Fibroblast of upper back skin (primary cell): ENCODE measurements at places on chromosomes 12 and 14.

GRCh38 chr12:101819467-101819866 lies 11.3 kb downstream of the GNPTAB start:
- no peak for DNase-seq

- no peak for DNase-seq
These were observed 6.5 kb downstream of the DYNC1H1 start for GRCh38 chr14:101970830-101971400.

GRCh38 chr14:105050551-105050897 lies 14.7 kb downstream of the GPR132 start:
- DNase-seq, result peak; percentile 50

- no peak for DNase-seq
These were observed 43.2 kb downstream of the SLC5A8 start for GRCh38 chr12:101166866-101167265.

- no peak for DNase-seq
These were observed 1253.9 kb downstream of the SLC16A7 start for GRCh38 chr12:60849723-60850122.

DNA sequence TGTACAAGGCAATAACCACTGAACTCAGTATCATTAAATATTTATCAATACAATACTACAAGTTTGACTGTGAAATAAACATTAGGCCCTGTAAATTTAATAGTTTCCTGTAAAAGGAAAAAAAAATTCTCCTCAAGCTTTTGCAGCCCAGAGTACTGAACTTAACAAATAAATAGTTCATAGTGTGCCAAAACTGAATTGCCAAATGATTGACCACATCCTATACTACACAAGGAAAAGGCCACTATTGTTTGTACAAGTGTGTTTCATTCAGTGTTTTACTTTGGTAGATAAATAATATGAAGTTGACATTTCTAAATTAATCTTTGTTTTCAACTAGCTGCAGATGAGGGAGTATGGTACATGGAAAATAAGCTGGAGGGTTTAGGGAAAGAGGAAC lies 379.6 kb downstream of the FLRT2 start:
- no peak for DNase-seq

DNA sequence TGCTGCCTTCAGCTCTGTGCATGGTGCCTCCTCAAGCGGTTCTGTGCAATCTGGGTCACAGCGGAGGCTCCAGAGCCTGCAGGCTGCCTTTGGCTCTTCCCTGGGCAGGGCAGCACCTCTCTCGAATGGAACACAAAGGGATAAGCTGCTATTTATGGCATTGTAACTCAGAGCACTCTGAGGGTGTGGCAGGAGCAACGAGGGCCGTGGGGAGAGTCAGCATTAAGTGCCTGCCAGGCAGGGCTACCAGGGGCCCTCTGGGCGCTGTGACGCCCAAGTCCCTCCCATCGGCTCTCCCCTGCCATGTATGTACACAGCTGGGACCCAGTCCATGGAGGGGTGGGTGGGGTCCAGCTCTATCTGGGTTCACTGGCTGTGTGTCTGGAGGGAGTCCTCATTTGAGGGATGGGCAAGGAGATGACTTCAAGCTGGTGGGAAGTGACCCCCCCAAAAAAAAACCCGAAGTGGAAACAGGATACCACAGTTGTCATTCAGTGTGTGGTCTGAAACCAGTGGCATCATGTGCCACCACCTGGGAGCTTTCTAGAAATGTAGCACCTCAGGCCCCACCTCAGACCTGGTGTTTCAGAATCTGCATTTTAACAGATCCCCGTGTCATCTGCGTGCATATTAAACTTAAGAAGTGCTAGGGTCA lies 44.0 kb upstream of the OAS1 start:
- no peak for DNase-seq

- DNase-seq, result no peak
These were observed 601 bp downstream of the KLC1 start for GRCh38 chr14:103629503-103630121.

- DNase-seq, result no peak
These were observed 172.6 kb downstream of the TMTC3 start for GRCh38 chr12:88314706-88315105.

DNA sequence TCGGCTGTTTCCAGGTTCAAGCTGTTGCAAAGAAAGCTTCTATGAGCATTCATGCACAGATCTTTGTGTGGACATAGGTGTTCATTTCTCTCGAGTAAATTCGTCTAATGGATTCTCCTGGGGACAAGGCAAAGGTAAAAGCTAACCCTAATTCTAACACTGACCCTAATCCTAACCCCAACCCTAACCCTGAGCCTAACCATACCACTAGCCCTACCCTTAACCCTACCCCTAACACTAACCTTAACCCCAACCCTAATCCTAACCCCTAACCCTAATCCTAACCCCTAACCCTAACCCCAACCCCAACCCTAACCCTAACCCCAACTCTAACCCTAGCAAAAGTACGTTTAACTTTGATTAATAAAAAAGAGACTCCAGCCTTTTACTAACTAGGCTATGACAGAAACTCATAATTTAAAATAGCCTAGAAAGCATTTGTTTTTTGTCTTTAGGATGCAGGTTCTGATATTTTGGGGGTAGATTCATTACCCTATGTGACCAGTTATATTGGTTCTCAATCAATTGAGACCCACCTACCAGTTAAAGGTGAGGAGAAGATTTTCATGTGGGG lies 27.6 kb upstream of the RFLNA start:
- no peak for DNase-seq

GRCh38 chr14:89368490-89369477 lies 48.2 kb downstream of the FOXN3 start:
- DNase-seq, result no peak

- DNase-seq, result peak; percentile 23
These were observed 875 bp downstream of the HSPA2 start for GRCh38 chr14:64541261-64541971.

- no peak for DNase-seq
These were observed 2.3 kb downstream of the METTL1 start for GRCh38 chr12:57769594-57769993.

DNA sequence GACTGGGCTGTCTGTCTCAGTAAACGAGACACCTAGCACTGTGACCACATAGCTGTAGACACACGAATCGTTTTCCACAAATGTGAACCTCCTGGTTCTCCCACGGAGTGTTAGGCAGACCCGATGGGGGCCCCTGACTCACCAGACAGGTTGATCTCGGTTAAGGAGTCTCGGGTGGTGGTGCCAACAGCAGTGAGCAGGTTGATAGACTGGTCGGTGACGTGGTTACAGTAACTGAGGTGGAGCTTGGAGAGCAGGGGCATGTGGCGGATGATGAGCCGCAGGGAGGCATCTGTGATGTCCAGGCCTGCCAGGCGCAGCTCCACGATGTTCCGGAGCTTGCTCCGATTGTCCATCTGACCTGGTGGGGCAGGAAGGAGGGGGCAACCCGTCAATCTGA lies 39.8 kb downstream of the RNF34 start:
- DNase-seq, result no peak

DNA sequence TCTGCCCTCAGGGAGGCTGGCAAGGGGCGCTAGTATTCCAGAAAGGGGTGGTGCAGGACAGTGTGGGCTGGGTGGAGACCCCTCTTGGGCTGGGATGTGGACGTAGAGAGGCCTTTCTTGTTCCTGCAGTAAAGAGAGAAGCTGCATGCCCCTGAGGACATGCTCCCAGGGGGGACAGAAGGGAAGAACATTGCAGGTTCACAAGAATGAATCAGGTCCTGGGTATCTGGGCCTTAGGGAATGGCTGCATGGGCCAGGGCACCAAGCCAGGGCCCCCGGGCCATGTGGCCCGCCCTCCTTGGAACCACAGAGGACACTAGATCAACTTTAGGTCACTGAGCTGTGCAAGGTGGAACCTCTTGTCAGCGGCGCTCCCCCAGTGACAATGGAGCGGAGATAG lies 51.8 kb downstream of the ZNF664 start:
- DNase-seq, result no peak

DNA sequence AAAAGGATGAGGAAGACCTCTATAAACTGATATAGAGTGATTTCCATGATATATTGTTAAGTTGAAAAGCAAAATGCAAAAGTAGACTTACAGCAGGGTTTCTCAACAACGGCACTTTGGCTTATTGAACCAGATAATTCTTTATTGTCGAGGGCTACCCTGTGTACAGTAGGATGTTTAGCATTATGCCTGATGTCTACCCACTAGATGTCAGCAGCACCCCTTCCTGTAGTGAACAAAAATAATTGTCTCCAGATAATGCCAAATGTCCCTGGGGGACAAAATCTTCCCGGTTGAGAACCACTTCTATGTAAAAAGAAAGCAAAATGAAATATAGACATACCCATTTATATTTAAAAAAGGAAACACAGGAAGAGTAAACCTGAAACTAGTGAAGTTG lies 32.4 kb downstream of the ABCD2 start:
- no peak for DNase-seq

- DNase-seq, result no peak
These were observed 821.0 kb downstream of the TMEM121 start for GRCh38 chr14:106347291-106347778.

- peak; percentile 34 for DNase-seq
These were observed 467.1 kb upstream of the MGAT4C start for GRCh38 chr12:86723326-86723725.

- DNase-seq, result no peak
These were observed 2.3 kb downstream of the TBX5 start for GRCh38 chr12:114403690-114404066.

GRCh38 chr12:122121745-122122144 lies 43.2 kb downstream of the MLXIP start:
- no peak for DNase-seq

DNA sequence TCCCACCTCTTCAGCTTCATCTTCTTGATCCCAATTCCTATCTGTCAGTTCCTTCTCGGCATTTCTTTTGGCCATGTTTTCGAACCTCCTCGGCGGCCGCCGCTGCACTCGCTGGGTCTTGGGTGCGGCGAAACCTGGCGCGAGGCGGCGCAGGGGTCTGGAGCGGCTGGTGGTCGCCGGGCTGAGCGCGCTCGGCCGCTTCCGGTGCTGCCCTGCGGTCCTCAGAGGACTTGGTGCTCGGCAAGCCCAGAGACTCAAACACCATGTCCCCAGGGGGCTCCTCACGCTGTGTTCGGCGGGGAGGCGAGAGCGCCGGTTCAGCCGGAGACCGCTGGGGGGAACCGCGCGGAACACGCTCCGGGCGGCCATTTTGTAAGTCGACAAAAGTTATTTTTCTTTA lies 51.8 kb downstream of the PPP1R36 start:
- no peak for DNase-seq

DNA sequence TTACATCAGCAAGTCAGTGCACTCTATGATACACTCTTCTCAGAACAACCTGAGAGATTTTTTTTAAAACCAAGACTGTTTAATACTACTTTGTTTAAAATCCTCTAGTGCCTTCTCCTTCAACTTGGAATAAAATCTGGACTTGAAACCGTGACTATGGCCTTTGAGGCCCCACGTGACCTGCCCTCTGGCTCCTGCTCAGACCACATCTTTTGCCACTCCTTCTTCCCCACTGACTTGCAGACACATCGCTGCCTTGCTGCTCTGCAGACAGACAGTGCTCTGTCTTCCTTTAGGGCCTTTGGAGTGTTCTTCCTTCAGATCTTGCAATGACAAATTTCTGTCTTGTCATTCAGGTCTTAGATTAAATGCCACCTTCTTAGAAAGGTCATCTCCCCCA lies 48.5 kb downstream of the TTC8 start:
- DNase-seq, result no peak

DNA sequence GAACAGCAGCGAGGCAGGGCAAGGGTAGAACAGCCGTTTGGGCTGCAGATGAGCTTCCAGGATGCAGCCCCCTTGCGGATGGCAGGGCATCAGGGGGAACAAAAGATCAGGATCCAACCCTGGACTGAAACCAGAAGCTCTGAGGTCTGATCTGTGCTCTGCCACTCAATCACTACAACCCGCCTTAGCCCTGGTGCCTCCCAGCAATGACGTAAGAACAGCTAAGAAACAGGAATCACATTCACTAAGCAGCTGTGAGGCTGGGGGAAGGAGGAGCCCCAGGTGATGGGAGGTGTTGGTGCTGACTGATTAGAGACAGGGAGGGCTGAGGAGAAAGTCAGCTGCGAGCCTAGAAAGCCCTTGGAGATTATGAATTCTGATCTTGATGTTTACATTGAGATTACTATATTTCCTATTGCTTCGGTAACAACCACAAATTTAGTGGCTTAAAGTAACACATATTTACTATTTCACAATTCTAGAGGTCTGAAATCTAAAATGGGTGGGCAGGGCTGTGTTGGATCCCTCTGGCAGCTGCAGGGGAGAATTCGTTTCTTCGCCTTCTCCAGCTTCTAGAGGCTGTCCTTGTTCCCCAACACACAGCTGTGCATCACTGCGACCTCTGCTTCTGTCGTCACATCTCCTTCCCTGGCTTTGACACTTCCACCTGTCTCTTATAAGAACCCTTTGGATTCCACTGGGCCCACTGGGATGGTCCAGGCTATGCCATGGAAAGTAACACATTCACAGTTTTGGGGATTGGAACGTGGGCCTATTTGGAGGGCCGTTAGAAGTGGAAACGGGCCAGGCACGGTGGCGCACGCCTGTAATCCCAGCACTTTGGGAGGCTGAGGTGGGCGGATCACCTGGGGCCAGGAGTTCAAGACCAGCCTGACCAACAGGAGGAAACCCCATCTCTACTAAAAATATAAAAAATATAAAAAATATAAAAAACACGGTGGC lies 6.1 kb upstream of the CD9 start:
- no peak for DNase-seq

- DNase-seq, result no peak
These were observed 513 bp downstream of the HOXC11 start for GRCh38 chr12:53973236-53974042.

DNA sequence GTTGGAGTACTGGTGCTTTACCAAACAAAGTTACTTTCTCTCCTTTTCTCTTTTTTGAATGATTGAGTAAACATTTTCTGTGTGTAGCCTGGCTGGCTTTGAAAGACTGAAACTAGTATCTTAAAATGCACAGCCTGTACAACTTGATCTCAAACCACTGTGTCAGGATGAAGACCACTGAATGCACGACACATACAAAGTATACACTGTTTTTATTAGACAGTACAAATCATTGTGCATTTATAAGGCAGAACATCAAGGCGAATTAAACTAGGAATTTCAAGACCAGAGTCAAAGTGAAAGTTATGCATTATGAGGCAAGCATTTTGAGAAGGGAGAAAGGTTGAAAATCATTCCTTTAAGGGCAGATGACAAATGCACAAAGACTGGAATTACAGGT lies 59.0 kb downstream of the PIWIL1 start:
- no peak for DNase-seq
